ENCODE measurements at places on chromosomes 5 and 9. TPM values are rescaled to one million over a fixed set of nuclear protein-coding genes. Genes with fewer than 3 reads are reported as not detected.

GRCh38 chr9:135960411-135961276 lies 529 bp downstream of the UBAC1 start:
- no peak for DNase-seq

GRCh38 chr5:116507051-116507537 lies 67.5 kb downstream of the SEMA6A start:
- DNase-seq: no peak

PRDM9 gene
- not detected for total RNA-seq

NR5A1 gene
- total RNA-seq: not detected

DNAH5 gene
- total RNA-seq: not detected

All from natural killer cell (primary cell).